ENCODE measurements at places on chromosomes 2 and 18.

- DNase-seq = no peak
Observed at GRCh38 chr2:120314690-120315366, 31.1 kb upstream of the INHBB start.

DNA sequence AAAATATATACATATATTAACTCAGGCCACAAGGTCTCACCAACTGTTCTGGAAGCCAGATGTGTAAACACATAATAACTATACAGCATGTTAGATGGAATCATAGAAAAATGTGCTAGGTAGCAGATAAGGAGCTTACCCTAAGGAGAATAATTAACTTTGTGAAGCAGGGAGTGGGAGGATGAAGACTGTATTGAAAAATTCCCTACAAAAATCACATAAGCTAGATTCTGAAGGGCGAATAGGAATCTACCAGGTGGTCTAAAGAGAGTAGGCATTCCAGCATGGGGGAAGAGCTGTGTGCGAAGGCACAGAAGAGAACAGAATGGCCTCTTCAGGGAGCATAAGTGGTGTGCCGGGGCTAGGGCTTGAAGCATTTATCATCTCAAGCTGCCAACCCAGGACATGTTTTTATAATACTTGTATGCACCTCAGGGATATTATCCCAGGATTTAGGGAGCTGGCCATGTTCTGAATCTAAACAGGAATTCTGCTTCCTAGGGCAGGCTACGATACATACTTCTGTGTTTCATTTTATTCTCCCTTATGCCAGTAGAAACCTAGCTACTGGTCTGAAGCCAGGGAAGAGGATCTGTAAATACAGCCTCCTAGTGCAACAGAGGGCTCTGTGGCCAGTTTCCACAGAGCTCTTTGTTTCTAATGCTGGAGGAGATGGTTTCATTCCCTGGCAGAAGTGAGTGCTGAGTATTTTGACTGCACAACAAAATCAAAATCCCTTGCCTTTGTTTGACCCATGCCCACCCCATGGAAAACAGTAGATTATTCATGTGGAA is 56.7 kb downstream of the NEMP2 start:
- DNase-seq = no peak

- DNase-seq = no peak
Observed at GRCh38 chr2:78029392-78029995, 507.3 kb upstream of the LRRTM4 start.

DNA sequence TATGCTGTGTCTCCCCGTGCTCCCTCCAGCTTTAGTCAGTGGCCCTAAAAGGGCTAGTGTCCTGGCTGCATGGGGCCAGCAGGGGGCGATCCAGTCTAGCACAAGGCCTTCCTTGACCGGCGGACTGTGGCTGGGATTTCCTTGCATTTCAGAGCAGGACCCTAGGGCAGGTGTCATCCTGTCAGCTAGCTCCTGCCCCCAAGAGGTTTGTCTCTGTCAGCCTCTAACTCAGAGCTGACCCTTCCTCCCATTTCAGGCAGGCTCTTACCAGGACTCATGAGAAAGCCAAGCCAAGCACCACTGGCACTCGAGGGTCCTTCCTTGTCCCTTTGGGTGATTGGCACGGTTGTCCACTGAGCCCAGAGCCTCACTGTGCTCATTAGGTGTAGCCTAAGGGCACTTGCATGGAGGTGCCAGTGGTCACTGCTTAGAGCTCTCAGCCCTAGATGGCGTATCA is 140.3 kb downstream of the RPIA start:
- no peak for DNase-seq

GRCh38 chr2:203797712-203798111 is 69.9 kb upstream of the CTLA4 start:
- no peak for DNase-seq

DNA sequence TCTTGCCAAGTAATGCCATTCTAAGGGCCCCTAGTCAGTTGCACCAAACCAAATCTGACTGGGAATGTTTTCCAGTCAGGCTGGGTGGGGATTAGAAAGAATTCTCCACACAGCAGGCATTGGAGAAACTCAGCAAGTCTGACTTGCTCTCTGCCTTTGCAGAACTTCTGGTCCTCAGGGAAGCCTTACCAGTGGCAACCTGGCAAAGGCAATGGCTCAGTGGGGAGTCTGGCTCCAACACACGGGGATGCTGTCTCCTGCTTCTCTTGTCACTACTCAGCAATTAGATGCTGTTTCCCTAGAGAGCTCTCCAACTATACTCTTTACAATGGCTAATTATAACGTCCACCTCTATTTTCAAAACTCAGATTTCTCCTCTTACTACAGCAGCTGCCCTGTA is 810.7 kb downstream of the LRRTM4 start:
- peak; percentile 13 for DNase-seq

DNA sequence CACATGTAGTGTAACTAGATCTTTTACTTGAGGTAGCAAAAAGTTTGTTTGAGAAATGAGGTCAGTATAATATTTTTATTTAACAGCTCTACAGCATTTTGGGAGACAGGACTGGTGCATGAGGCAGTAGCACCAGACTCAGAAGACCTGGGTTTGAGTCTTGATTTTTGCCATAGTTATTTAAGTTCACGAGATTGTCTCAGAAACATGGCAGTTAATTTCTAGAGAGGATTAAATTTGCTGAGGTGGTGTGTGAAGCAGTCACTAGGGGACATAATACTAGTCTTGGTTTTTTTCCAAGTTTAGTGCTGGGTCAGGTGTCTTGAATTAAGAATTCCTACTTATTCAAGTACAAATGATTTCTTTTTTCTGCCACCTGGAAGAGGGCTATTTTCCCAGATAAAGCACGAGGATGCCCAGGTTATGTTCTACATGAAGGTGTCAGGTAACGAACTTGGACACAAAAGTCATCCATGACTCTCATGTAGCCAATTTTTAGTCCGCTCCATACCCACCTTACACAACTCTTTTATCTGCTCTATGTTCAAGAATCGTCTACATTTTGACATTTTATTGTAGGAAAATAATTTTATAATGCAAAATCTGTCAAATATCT is 1.4 kb downstream of the MARCHF7 start:
- DNase-seq = peak; percentile 56

- no peak for DNase-seq
Observed at GRCh38 chr2:24873619-24874018, 46.4 kb downstream of the ADCY3 start.

DNA sequence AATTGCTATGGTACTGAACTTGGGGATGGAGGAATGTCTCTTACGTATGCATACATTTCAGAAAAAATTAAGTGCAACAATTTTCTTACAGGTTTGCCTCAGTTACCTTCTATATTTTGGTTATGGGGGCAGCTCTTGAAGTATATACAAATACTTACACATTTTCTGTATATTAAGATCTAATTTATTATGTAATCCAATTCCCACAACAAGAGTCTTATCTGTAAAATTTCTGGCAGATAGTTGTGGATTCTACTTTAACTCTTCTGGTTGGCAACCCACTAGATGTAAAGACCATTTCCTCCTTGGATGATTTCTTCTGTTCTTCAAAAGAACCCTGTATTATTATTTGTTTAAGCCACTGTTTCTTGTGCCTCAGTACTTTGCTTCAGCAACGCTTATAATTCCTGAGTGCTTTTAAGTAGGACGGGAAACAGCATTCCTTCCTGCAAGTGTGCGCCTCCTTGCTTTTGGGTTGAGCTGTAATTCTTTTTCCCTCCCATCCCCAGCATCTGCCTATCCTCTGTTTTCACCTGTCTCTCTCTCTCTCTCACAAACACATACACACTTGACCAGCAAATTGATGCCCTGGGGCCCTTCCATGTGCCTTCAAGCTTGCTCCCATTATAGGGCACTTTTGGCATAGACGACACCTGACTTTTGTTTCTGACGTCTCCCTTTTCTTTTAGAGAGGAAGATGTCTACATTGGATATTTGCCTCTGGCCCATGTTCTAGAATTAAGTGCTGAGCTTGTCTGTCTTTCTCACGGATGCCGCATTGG is 61.4 kb downstream of the ACSL3 start:
- DNase-seq = no peak

- DNase-seq = peak; percentile 92
Observed at GRCh38 chr18:11851146-11851805, at the start of gene CHMP1B. TSS of gene CHMP1B (plus strand) at chr18:11851413. CDS start at chr18:11851512, 99 bp downstream.

- DNase-seq = no peak
Observed at GRCh38 chr2:227374158-227374557, 4.9 kb downstream of the TM4SF20 start.

GRCh38 chr2:9419541-9419940 is 3.8 kb downstream of the ITGB1BP1 start:
- DNase-seq = peak; percentile 27

DNA sequence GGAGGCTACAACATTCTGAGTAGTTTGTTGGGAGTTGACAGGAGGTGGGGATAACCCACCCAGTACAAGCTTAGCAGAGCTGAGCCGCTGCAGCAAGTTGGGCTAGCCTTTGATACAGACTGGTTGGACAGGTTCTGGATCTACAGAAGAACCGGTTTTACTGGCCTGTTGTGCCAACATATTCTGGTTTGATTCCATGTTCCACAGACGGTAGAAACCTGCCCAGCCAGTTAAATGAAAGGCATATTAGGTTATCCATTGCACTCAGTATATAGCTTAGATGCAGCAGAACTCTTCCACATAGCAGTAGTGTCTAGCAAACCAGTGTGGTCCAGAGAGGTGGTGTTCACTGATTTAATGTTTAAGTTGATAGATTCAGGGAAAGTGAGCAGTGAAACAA is 19.3 kb upstream of the RBBP8 start:
- no peak for DNase-seq

DNA sequence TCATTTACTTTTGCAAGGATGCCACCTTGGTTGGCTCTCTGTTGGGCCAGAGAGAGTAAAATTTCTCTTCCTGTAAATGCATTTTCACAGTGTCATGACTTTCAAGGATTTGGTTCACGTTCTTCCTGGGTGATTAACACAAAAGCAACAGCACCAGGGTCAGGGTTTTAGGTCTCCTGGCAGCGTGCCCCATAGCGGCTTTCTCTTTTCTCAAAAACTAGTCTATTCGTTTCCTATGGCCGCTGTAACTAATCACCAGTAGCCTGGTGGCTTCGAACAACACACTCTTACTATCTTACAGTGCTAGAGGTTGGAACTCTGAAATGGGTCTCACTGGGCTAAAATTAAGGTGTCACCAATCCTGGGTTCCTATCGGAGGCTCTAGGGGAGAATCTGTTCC is 56.3 kb upstream of the ACMSD start:
- DNase-seq = no peak
